ENCODE measurements at places on chromosomes 1 and 21.

DNA sequence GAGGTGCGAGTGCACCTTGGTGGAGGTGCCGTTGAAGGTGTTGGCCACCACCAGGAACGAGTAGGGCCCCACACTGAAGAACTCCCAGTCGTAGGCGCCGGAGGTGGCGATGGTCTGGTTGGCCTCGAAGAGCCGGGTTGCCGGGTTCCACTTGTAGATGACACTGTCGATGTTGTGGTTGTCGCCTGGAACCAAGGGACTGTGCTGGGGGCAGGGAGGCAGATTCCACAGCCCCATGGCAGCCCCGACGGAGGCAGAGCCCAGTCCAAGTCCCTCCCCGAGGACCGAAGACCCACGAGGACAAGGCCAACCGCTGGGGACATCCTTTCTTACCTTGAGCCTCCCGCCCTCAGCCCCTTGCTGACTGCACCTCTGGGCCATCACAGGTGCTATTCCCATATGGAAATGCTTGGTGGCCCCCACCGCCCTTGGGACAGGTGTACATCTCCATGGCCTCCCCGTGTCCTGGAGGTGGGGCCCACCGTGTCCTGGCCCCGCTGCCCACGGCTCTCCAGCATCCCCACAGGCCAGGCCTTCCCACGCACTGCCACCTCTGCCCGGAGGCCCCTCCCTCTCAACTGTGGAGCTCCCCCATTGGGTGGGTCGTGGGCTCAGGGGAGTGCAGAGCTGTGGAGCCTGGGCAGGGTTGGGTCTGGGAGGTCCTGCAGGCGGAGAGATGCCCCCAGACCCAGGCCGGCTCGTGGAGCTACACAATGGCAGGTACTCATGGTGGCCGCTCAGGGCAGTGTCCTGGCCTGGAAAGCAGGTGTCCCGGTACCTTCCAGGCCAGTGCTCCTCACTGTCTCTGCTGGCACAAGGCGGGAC is 17.9 kb downstream of the KRTAP10-1 start:
- no peak for DNase-seq

DNA sequence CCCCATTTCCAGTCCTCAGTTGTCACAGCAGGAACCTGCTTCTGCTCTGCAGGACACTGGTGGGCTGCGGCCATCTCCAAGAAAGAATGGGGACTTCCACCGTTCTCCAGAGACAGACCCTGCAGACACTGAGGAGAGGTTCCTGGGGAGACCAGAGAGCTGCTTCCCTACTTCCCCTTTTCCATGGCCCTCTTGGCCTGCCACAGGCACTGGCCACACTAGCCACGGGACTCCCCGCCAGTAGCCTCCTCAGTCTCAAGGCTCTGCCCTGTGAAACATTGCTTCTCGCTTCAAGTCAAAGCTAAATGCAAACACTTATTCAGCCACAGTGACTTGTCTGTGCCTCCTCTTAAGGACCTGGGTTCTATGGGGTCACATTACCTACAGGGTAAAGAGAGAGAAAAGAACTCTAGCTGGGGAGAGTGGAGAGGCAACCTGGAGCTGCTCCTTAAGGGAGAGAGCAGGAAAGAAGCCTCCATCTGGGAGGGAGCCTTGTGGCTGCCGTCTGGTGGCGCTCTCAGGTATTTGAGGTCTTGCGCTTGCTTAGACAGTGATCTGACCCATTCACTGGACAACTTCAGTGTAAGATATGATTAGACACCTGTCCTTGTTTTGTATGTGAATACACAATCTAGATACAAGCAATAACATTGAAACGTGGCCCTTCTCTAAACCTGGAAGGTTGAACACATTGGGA is 5.4 kb upstream of the SLAMF8 start:
- peak; percentile 13 for DNase-seq

DNA sequence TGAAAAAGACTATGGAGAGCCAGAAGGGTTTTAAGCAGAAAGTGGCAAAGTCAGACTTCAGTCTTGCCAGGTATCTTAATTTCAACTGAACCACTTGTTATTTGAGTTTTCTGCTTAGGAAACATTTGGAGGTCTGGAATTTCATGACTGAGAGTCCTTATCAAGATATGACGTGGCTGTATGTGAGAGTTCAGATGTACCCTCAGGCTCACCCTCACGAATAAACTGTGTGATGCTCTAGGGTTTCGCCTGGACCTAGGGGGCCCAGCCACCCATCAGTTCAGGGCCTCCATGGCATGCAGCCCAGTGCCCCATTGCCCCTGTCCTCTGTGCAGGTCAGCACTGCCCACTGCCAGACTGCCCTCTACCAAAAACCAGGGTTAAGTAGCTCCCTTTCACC is 30.6 kb upstream of the TADA1 start:
- DNase-seq, result no peak

DNA sequence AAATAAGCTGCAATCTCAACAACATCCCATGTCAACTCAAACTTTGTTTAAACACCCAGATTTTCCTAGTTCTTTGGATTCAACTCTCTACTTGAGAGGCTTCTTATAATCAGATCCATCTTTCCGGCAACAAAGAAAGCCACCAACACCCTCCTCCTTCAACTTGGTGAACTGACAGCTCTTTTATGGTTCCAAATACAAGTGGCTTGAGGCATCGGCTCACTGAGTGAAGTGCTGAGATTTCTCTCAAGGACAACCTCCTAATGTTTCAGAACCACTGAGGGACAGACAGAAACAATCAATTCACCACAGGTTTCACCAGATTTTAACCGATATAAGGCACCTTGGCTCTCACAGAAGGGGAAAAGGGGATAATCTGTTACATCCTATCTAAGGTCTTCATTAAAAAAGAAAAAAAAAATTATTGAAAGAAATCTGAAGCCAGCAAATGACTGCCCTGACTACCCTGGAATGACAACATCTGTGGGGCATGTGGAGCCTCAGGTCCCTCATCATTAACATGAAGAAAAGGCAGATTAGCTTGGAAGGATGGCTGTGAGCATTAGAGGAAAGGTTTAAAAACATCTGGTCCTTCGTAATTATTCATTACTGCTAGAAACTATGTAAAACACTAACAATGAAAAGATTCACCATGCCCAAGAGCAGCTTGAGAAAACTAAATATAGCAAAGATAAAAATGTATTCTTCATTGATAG is 50.9 kb downstream of the PTPN14 start:
- DNase-seq, result no peak

- DNase-seq, result no peak
Measured at GRCh38 chr1:165116732-165117131, 239.8 kb downstream of the LMX1A start.

GRCh38 chr1:206575165-206575893 is 36.9 kb downstream of the EIF2D start:
- no peak for DNase-seq

DNA sequence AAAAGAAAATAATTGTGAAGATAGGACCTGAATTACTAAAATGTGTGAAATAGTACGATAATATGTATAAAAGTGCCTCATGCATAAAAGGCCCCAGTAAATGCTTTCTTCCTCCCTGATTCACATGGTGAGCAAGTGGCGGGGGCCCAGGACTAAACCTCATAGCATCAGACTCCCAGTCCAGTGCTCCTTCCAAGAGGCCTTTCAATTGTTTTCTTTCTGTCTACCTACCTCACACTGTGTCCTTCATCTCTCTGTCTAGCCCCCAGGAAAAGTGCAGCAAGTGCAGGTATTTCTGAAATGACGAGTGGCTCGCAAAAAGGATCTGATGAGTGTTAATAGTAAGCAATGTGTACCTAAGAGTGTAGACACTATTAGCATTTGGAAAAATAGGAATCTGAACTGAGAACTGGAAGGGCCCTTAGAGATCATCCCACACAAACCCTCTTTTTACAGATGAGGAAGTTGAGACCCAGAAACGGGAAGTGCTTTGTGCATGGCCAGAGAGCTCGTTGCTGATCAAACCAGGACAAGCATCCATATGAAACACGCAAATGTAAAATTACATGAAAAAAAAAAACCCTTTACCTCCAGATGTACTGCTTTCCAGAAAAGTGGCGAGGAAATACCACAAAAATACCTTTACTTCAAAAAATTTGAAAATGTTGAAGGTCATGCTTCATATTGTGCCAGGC is 118.2 kb upstream of the HOOK1 start:
- DNase-seq, result no peak

DNA sequence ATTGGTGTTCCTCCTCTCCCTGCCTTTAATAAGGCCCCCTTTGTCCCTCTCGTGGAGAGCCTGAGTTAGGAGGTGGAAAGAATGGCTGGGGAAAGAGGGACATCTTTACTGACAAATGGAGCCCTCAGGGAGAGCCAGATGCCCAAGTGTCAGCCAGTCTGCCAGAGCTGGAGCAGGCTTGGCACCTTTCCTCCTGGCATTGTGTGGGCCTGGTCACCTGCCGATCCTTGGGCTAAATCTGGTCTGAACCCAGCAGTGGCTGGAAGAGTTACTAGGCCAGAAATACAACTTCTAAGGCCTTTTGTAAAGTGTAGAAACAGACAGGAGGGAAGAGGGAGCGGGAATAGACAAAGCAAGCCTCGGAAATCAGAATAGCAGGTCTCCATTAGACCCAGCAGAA is 24.9 kb downstream of the VANGL1 start:
- DNase-seq, result no peak

GRCh38 chr1:164753521-164754077 is 194.6 kb downstream of the PBX1 start:
- DNase-seq, result no peak

DNA sequence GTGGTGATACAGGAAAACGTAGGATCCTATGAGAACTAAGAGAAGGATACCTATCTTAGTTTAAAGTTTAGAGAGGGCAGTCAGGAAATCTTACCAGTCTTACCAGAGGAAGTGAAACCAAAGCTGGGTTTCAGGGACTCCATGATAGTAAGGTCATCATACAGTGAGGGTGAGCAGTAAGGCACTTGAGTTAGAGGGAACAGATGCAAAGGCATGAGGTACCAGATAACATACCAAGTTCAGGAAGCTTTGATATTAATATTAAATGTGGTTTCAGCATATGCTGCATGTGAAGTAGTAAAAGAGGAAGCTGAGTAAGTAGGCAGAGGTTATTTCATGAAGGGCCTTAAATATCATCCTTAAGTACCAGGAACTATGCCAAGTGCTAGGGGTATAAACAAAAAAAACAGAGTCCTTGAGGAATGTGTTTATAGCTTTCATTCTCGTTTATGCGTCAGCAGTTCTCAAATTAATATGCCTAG is 16.9 kb downstream of the ATG4C start:
- no peak for DNase-seq

- DNase-seq, result no peak
Measured at GRCh38 chr1:15177710-15178166, 24.2 kb downstream of the TMEM51 start.

DNA sequence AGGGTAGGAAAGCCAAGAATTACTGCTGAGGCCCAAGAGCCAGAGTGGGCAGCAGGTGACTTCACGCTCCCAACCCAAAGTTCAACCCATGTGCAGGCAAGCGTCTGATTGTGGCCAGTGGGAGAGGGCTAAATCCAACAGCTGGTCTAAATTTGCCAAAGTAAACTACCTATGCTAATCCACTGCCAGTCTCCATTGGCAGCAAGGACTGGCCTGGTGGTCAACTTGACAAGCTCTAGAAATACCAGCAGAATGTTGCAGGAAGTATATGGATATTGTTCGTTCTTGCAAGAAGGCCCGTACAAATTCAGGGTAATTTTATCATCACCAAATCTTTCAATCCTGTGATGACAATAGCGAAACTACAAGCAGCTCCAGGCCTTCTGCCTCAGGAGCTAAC is 1.5 kb downstream of the TMEM63A start:
- DNase-seq, result no peak

DNA sequence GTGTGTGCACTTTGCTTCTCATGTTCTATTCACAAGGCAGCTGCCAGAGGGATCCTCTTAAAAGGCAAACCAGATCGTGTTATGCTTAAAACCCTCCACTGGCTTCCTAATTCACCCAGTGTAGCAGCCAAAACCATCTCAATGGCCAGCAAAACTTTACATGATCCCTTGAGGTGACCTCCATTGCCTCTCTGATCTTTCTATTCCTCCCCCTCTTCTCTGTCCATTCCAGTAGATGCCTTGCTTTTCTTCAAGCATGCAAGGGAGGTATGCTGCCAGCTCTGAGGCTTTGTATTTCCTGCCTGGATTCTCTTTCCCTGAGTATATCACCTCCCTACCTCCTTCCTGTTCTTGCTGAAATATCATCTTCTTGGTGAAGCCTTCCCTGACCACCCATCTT is 93.2 kb upstream of the KCNK2 start:
- no peak for DNase-seq

- no peak for DNase-seq
Measured at GRCh38 chr1:224080115-224080774, 33.7 kb upstream of the FBXO28 start.

- no peak for DNase-seq
Measured at GRCh38 chr1:7387053-7387927, 383.8 kb upstream of the VAMP3 start.

DNA sequence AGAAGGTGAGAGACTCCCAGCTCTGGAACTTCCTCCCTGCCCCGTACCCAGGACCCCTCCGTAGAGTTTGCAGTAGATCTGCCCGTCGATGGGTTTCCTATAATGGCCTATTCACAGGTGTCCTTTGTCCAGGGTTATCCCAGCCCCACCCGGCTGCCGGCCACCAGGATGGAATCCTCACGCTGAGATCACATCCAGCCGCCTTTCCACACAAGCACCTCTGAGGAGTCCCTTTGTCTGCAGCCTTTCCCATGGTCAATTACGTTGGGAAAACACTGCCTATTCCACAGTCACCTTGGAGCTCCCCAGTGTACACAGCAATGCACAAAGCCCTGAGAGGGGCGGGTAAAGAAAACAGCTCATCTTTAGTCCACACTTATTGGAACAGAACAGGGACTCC is 190.0 kb upstream of the EDN2 start:
- no peak for DNase-seq

- no peak for DNase-seq
Measured at GRCh38 chr1:209884249-209884648, 53.8 kb upstream of the SYT14 start.

DNA sequence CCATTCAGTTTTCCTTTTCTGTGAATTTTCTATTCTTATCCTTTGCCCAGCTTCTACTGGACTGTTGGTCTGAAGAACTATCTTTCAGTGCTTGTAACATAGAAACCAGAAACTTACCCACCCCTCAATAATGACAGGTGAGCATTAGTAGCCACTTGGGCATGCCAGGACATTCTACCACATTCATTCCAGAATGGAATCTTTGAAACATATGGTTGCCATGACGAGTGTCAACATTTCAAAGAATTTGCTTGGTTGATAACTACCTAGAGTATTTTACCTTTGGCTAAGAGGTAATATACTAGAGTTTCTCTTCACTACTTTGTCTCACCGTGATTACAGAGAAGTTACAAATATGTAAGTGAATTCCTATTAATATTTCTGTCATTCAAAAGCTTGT is at the start of gene MROH9:
Gene MROH9, plus strand, starts transcription at position 304 of the 400 bp plus-strand sequence. CDS start 10,023 bp downstream, outside the sequence.
- DNase-seq, result no peak

DNA sequence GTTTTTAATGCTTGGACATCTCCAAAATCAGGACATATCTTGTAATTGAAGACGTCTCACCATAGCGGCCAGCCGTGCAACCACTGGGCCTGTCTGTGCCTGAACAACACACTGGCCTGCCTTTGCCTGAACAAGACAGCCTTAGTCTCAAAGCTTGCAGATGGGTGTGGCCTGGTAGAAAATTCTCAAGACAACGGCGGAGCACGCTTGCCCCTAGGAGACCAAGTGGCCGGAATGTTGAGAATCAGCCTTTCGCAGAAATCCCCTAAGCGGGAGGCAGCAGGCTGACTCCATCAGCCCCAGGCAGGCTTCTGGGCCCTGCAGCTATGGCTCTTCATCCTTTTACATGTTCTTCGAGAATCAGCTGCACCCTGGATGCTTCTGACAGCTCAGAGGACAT is 98.0 kb upstream of the C1orf174 start:
- no peak for DNase-seq

GRCh38 chr1:115669002-115669673 is 27.4 kb downstream of the VANGL1 start:
- no peak for DNase-seq

- DNase-seq, result no peak
Measured at GRCh38 chr21:26842974-26843932, 2.0 kb downstream of the ADAMTS1 start.

GRCh38 chr1:232452117-232452516 is 177.8 kb downstream of the SIPA1L2 start:
- no peak for DNase-seq

All from activated naive CD4-positive, alpha-beta T cell (primary cell).